Activated T-cell treated with anti-CD3 and anti-CD28 coated beads, Interleukin-2, amount 50 U/mL, for 4 hours (primary cell): ENCODE measurements at places on chromosomes 13 and 19. TPM values are rescaled to one million over a fixed set of nuclear protein-coding genes. Genes with fewer than 3 reads are reported as not detected.
A peak's percentile ranks its signal among the peaks of the same experiment; 100 is the strongest.

GRCh38 chr19:49428547-49429451 is 3.6 kb downstream of the GFY start:
- DNase-seq: no peak

PABPC3 gene
- 0.32 TPM for total RNA-seq

- no peak for DNase-seq
Measured at GRCh38 chr19:16361254-16361653, 36.6 kb downstream of the KLF2 start.

ZNF729 gene
- not detected for total RNA-seq

ATP8A2 gene
- total RNA-seq: 0.56 TPM

- no peak for DNase-seq
Measured at GRCh38 chr19:21749090-21749489, 18.3 kb downstream of the ZNF100 start.

DNA sequence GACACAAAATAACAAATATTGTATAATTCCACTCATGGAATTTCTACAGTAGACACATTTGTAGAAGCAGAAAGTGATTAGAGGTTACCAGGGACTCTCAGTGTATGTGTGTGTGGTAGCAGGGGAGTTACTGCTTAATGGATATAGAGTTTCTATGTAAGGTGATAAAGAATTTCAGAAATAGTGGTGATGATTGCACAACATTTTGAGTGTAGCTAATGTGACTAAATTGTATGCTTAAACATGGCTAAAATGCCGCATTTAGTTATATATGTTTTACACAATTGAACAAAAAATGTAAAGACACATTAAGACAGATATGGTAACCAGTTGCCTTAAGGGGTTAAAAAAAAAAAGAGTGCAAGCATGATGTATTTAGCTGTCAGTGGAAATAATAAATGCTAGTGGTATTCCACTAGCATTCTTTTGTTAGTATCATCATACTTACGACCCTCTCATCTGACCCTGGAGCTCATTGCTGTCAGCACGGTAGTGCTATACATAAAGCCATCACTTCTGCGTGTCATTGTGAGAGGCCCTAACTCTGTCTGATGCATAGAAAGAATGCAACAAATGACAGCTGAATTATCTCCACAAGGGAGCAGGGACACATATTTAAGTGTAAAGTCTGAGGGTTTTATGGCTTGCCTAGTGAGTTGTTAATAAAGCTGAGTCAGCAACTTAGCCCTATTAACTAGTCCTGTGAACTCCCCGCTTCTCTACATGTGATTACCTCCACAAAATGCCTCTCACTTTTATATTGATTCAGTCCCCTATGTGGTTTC is 134.1 kb upstream of the RXFP2 start:
- DNase-seq: no peak

GRCh38 chr13:44158881-44159632 is 214.6 kb upstream of the SERP2 start:
- no peak for DNase-seq

DENND1C gene
- total RNA-seq: 59.1 TPM

DNA sequence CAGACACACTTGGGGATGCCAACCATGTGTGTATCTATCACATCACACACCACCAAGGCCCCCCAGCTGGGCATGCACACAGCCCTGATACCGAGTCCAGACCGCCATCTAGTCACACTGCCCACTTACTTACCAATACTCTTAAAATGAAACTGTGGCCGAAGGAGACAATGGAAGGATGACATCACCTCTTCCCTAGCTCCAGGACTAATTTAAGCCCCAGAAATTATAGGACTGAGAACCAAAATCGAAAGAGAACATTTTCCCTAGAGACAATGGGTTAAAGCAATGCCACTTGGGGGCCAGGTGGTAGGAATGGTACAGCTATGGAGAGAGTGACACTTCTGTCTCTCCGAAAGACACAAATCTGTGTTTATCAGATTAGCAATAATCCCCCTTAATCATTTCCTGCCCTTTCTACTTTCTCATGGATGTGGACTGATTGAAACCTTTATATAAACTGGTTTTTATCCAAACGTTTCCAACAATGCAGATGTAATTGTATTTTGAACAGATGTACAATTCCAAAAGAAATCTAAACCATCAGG is 663 bp upstream of the GGACT start:
- no peak for DNase-seq

GJA3 gene
- total RNA-seq: 0.35 TPM

ICAM5 gene
- total RNA-seq: 3.1 TPM

DNA sequence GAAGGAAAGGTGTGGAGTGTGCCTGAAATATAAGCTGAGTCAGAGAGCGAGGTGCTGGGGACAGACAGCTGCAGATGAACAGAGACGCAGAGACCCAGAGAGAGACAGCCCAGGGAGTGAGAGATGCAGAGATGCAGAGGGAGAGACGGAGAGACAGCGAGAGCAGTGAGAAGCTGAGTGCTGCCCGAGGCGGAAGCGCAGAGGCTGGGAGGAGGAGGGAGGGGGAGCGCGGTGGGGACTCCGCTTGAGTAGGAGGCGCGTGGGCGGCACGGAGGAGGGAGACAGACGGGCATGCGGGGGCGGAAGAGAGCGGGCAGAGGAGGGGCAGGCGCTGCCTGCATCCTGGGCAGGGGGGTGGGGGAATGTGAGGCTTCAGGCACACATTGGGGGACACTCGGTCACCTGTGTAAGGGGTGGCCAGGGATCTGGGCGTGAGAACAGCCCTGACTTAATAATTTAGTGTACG is 25.7 kb downstream of the SLC8A2 start:
- DNase-seq: peak; percentile 83

DNA sequence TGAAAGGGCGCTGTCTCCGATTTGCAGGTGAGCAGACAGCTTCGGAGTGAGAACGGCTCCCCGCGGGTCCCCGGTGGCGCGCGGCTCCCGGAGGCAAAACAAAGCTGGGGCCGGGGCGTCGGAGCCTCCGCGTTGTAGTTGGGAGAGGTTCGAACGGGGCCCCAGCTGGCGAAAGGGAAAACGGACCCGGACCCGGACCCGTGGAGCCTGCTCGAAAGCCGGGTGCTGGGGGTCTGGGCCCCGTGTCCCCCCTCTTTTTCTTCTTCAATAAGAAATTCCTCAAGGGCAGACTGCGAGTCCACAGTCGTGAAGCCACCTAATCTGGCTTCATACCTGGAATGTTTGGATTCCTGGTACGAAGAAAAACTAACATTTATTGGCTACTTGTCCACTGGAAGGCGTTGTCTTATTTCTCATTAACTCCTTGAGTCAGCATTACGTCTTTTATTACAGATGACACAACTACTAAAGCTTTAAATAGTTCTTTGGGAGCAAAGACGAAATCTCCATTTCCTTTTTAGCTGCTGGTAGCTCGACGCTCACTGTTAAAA is 632 bp upstream of the MTIF3 start:
- peak; percentile 27 for DNase-seq

DNA sequence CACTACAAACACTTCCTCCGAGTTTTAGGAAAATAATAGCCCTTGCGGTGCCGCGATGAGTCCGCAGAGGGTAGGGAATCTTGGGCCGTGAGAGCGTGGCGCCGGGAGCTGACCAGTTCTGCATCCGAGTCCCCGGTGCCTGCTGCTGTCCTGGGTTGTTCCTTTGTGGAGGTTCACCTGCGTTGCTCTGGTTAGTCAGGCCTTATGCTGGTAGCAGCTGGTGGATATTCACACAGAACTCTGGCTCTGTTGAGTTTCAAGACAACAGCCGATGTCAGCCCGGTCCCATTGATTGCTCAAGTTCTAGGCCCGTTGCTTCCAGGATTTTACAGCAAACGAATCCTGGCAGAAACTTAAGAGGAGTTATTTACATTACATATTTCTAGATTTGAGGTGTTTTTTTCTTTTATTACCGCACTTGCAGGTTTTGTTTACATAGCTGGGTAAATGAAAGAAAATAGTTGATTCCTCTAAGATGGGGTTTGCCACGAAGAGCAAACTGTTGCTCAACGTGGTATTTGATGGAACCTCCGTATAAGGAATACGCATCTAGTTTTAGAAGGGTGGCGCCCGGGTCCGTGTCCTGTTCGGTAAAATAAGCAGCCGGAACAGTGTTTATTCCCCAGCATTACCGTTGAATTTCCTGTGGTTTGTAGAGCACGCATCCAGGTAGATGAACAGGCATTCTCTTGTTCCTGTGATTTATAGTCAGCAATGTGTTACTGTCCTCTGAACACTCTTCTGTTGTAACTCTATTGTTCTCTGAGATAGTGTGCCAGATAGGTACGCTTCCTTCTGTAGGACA is 1.3 kb downstream of the CLDN10 start:
- no peak for DNase-seq

DNA sequence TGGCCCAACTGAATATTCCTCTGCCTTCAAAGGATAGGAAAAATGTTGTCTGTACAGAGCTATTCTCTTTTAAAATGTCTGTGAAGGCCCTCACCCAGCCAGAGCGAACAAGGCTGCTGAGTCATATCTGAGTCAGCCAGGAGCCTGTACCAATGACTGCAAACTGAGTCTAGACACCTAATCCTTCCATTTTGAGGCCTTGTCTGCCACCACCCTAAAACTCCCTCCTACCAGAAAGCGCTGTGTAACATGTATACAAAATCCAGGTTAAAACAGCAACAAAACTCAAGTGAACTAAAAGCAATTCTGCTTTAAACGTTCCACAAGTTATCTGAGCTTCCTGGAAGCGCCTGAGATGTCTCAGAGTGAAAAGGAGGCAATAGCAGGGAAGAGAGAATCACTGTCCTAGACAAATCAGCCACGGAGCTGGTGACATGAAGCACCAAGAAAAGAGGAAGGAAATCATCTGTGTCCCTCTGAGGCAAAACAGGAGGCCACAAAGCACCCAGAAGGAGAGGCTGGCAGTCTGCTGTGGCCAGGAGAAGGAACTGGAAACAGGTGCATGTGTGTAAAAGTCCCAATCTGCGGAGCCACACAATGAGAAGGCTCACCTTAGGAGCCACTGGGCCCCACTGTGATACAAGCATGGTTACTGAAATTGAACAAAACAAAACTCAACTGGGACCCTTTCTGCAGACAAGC is 10.2 kb downstream of the DHRS12 start:
- DNase-seq: peak; percentile 50

GRCh38 chr19:956766-957440 is 27.2 kb upstream of the WDR18 start:
- no peak for DNase-seq

- no peak for DNase-seq
Measured at GRCh38 chr13:113445791-113446487, 7.3 kb downstream of the ADPRHL1 start.

DNA sequence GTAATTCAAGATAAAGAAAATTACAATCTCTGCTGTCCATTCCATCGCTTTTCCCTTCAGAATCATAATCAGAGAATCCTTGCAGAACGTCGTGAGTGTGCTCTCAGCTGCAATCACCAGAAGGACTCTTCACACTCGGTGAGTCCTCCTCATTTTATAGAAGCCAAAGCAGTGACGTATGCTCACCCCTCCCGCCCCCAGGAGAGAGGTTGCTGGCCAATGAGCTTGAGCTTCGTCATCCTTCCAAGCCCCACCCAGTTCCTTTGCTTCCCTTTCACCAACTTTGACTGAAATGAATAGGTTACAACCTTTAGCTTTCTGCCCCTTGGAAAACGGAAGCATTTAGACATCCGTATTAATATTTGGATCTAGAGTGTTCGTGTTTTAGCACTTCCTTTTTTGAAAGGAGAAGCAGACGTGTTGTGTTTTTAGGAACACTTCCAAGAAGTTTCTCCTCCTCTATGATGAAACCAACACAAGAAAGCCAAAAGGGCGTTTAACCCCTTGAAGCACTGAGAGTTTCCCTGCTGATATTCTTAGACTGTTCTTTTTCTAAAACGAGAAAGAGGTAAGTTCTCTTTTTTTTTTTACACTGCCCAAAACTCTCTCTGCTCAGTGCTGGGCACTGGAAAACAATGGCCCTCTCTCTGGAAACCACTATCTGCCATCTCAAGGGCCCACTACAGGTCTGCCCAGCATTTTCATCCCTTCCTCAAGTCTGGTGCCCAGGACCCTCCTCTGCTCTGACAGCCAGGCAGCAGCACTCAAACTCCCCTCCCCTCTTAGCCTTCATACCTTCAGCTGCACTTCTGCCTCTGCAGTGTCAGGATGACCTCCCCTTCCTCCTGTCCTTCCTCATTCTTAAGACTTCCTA is 44.3 kb upstream of the CEACAM21 start:
- DNase-seq: peak; percentile 81

ADM5 gene
- total RNA-seq: 20.8 TPM

- peak; percentile 37 for DNase-seq
Measured at GRCh38 chr13:75482070-75482819, at the start of gene TBC1D4. TBC1D4 (minus strand) TSS chr13:75482169; CDS start chr13:75481767, 402 bp downstream.

CDX2 gene
- total RNA-seq: 0.43 TPM

DNA sequence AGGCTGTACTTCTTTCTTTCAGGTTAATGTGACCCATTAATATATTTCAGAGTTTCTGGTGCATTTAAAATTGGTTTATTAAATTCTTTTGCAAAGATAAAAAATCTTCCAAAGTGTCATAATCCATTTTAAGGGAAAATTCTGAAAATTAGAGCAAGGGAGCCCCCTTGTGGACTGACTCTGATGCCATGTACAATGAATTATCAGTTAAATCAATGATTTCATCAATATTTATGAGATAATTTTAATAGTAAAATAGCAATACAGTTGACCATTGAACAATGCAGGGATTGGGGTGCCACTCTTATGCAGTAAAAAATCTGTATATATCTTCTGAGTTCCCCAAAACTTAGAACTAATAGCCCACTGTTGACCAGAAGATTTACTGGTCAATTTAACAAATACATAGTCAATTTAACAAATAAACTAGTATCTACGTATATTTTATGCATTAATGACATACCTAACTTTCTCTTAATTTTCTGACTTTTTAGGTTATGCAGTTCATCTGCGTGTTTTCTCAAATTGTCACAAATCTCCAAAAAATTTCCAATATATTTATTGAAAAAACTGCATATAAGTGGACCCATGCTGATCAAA is 479.1 kb upstream of the MIR17HG start:
- DNase-seq: no peak

- DNase-seq: no peak
Measured at GRCh38 chr19:8324186-8325050, 3.1 kb downstream of the RPS28 start.

GRCh38 chr19:5561559-5561958 is 6.2 kb downstream of the TINCR start:
- DNase-seq: no peak

DNA sequence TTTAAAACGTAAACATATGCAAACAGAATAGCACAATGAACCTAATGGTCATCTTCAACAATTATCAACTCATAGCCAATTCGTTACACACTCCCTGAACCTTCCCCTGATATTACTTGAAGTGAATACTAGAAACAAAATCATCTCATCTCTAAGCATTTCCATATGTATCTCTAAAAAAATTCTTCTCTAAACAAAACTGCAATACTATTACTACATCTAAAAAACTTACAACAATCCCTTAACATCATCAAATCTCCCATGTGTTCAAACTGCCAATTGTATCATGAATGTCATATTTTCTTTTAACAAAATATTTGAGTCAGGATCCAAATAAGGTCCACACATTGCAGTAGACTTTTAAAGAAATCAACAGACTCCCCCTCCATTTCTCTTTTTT is 61.4 kb downstream of the FRY start:
- DNase-seq: no peak

DNA sequence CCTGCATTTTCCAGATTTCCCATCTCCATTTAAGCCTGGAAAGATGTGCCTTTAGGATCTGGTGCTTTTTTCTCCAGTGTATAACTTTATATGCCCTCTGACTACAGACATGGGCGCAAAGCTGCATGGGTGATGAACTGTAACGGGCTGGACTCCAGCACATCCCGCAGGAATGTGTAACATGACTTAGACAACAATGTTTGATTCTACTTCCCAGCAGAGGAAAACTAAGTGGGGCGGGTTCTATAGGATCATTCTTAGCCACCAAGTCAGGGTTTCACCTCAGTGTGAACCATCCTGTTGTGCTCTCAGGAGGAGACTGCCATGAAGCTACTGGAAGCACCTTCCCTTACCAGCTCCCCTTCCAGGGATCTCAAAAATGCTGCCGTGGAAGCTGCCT is 93.2 kb upstream of the SERP2 start:
- DNase-seq: no peak
